ENCODE measurements at places on chromosomes 11 and 22.

DNA sequence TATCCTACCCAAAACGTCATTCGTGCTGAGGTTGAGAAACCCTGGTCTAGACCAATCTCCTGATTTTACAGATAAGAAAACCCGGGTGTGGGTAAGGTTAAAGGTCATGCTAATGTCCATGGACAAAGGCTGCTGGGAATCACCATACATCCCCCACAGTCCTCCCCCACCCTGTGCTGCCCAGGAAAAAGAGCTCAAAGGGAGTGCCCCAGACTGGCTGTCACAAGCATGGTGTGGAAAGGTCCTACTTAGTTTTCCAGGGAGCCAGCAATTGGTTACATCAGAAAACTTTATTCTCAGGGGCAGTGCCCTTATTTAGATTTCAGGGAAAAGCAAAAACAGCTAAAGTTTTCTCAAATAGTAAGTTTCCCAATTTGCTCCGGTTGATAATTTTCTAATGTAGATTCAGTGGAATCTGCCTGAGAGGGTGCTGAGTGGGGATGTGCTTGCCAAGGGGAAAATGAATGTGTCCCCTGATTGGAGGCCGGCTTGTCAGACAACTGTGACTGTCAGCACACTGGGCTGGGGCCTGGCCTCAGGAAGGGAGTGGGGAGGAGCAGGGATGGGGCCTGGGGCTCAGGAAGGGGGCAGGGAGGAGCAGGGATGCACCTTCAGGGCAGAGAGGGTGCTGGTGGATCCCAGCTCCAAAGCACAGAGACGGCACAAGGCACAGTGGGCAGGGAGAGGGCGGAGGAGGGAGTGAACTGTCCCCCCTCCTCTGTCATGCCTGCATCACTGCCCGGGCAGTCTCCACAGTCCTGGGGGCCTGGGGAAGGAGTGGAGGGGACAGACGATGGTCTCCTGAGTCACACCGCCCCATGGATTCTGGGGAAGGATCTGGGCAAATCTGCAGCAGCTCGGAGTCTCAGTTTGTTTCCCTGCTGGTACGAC lies 263.6 kb downstream of the KIRREL3 start:
- no peak for DNase-seq

DNA sequence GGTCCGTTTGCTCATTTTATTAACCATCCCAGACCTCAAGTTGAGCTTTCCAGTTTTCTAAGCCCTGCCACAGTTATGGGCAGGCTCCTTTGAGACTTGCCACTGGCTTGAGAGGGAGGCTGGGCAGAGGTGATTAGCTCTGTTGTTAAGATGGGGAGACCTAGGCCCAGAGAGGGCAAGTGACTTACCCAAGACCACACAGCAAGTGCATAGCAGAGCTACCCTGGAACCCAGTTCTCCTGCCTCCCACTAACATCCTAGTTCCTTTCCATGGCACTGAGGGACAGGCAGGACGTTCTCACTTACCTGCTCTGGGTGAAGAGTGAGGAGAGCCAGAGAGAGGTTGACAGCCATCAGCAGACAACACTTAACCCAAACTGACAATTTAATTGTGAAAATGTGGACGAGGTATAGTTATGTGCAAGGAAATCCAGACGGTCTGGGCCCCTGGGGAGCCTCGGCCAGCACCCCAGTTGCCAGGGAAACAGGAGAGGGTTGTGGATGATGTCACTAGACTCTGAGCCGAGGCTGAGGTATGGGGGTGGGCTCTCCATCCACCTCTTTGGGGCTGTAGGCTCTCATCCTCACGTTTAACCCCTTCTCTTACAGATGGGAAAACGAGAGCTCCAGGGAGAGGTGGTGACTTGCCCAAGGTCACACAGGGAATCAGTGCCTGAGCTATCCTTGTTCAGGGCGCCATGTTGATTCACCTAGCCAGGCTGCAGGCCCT lies 12.3 kb upstream of the WNT11 start:
- DNase-seq = no peak

- no peak for DNase-seq
These were observed 77.5 kb upstream of the SLC22A12 start for GRCh38 chr11:64513523-64513922.

GRCh38 chr11:18243783-18244362 lies 4.6 kb downstream of the SAA2 start:
- DNase-seq = peak; percentile 15

- no peak for DNase-seq
These were observed 19.9 kb downstream of the TRIOBP start for GRCh38 chr22:37716708-37717107.

DNA sequence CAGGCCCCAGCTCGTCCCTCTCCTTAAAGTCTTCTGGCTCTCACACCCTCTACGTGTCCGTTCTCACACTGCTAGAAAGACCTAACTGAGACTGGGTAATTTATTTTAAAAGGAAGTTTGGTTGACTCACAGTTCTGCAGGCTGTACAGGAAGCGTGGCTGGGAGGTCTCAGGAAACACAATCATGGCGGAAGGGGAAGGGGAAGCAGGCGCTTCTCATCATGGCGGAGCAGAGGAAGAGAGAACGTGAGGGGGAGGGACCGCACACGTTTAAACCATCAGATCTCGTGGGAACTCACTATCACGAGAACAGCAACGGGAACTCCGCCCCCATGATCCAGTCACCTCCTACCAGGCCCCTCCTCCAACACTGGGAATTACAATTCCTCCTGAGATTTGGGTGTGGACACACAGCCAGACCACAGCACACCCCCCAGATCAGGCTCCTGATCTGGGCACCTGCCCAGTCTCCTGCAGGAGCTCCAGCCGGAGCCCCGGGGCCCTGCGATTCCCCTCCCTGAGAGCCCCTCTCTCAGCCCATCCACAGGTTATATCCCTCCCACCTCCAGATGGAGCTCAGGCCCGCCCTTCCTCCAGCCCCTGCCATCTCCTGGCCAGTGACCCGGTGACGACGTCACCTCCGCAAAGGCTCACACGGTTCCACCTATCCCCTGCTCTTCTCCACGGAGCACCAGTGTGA lies 170.2 kb downstream of the BRD1 start:
- DNase-seq = no peak

DNA sequence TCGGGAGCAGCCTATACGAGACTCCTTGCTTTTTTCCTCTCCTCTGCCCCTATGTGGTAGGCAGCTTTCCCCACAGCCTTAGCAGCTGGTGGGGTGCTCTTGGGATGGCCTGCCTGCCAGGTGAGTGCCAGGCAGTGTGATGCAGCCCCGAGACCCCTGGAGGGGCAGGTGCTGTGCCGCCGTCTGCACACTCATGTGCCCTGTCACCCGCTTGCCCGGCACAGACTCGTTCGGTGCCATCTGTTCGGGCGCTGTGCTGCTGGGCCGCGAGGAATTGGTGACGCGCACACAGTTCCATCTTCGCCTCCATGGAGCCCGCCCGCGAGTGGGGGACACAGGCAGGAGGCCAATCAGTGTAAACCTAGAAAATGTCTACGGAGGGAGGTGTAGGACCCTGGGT lies 15.1 kb downstream of the TRMU start:
- DNase-seq = no peak

- DNase-seq = no peak
These were observed 638 bp upstream of the TENM4 start for GRCh38 chr11:79441461-79441875.

GRCh38 chr11:117820516-117820915 lies 4.0 kb downstream of the FXYD2 start:
- DNase-seq = no peak

- DNase-seq = no peak
These were observed 725.9 kb upstream of the CCDC179 start for GRCh38 chr11:23586173-23586572.

- no peak for DNase-seq
These were observed 88.3 kb downstream of the EFCAB6 start for GRCh38 chr22:43723816-43724215.

- DNase-seq = no peak
These were observed 150.9 kb upstream of the GRK3 start for GRCh38 chr22:25413620-25414019.

GRCh38 chr11:75355051-75355450 lies 3.6 kb upstream of the ARRB1 start:
- no peak for DNase-seq

- DNase-seq = no peak
These were observed 104.6 kb downstream of the SIK3 start for GRCh38 chr11:116993599-116993998.

DNA sequence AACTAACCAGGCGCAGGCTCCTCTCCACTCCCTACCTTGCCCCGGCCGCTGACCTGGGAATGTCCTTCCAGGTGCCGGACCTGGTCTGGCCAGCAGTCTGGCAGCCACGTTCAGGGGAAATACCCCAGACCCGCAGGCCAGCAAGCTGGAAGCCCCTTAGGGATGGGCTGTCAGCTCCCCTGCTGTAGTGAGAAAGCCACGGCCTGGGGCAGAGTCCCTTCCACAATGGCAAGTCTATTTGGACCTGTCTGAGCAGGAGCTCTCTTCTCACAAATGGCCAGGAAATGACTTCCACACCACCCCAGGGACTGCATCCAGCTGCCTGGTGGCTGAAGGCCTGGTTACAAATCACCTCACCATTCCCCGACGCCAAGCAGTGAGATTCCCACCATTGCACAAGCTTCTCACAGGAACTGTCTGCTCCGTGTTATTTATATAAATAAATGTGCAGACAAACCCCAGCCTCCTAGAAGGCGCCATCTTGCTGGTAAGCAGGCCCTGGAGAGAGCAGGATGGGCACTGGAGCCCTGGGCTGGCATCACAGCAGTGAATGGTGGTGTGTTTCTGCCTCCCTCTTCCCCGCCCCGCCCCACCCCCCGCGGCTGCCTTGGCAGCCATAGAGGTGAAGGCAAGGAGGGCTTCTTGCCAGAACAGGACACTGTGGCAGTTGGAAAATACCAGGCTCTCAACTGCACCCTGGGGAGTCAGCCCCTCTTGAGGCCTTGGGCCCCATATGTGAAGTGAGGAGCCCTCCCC lies 23.7 kb downstream of the RSPH14 start:
- no peak for DNase-seq

DNA sequence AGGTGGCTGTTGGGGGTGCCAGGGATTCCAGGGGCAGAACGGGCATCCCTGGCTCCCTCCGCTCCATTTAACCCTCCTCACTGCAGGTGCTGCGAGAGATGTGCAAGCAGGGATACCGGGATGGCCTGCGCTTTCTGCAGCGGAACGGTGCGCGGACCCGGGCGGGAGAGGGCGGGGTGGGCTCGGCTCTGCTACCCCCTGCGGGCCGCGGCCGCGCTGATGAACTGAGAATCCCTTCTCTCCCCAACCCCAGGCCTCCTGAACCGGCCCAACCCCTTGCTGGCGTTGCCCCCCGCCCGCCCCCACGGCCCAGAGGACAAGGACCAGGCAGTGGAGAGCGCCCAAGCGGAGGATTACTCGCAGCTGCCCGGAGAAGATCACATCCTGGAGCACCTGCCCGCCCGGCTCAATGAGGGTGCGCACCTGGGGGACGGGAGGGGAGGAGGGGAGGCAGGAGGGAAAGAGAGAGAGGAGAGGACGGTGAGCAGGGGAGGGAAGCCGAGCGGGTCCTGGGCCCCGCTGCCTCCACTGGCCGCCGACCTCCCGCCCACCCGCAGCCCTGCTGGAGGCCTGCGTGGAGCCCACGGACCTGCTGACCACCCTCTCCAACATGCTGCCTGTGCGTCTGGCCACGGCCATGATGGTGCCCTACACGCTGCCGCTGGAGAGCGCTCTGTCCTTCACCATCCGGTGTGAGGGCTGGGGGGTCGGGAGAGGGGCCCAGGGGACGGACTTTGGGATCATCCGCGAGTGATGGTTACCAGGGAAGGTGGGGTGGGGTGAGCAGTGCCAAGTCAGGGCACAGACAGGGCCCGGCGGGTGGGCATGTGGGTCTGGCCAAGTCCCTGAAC lies 4.1 kb upstream of the CRACR2B start:
- DNase-seq = no peak
